ENCODE measurements at places on chromosomes 3 and 15. TPM values are rescaled to one million over a fixed set of nuclear protein-coding genes. Genes with fewer than 3 reads are reported as not detected.

SLCO2A1 gene
- polyA plus RNA-seq: 2.3 TPM

CA12 gene
- 4.9 TPM for polyA plus RNA-seq

STX19 gene
- not detected for polyA plus RNA-seq

CCR8 gene
- 0.35 TPM for polyA plus RNA-seq

DHX30 gene
- polyA plus RNA-seq: 82.4 TPM

SYNPR gene
- polyA plus RNA-seq: 0.46 TPM

C3orf70 gene
- polyA plus RNA-seq: 1.7 TPM

CYP11A1 gene
- 7.2 TPM for polyA plus RNA-seq

MAGEL2 gene
- polyA plus RNA-seq: 0.63 TPM

CPEB1 gene
- polyA plus RNA-seq: 4.4 TPM

SIDT1 gene
- polyA plus RNA-seq: 0.06 TPM

TNFAIP8L3 gene
- polyA plus RNA-seq: 0.16 TPM

CILP gene
- polyA plus RNA-seq: not detected

MCTP2 gene
- polyA plus RNA-seq: 2.9 TPM

AMT gene
- polyA plus RNA-seq: 90.1 TPM

LSM3 gene
- 3.4 TPM for polyA plus RNA-seq

Data from H1 (cell line).